ENCODE measurements at places on chromosomes 6 and 20. TPM values are rescaled to one million over a fixed set of nuclear protein-coding genes. Genes with fewer than 3 reads are reported as not detected.

- no peak for DNase-seq
Observed at GRCh38 chr6:167279766-167280446, 11.2 kb upstream of the UNC93A start.

The FAM110A gene
- 13.1 TPM for polyA plus RNA-seq

- DNase-seq: no peak
Observed at GRCh38 chr6:36350681-36351571, 14.2 kb upstream of the BNIP5 start.

DNA sequence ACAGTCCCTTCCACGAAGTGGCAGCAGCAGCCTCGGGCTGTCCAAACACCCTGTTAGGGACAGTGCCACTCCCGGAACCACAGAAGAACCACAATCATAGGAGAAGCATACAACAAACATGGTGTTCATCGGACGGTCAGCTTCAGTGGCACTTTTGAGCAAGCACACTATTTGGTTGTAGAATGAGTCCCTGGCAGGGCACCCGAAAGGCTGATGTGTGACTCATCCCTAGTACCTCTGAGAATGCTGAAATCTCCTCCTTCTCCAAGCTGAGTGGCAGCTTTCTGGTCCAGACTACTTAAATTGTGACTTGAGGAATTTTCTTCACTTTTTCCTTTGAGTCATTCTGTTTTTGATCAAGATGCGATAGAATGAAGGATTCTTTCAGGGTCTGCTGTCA, 282.5 kb downstream of the ESR1 start:
- no peak for DNase-seq

The C6orf163 gene
- polyA plus RNA-seq: 5.4 TPM

DNA sequence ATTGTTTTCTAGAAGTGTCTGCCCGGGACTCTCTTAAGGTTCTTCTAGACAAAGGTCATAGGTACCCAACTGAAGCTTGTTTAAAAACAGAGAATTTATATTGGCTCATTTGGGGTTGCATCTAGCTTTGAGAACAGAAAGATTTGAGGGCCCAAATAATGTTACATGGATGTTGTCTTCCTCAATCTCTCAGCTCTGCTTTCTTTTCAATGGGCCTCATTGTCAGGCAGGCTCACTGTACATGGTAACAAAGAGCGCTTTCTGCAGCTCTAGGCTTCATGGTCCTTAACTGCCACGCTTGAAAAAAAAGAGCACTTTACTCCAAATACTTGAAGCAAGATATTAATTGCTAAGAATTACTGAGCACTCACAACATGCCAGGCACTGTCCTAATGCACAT, 22.2 kb downstream of the NHLRC1 start:
- DNase-seq: no peak

- DNase-seq: no peak
Observed at GRCh38 chr6:129191235-129191634, 308.3 kb downstream of the LAMA2 start.

The E2F1 gene
- polyA plus RNA-seq: 10.5 TPM

GRCh38 chr20:51402201-51402600, 140.3 kb downstream of the NFATC2 start:
- DNase-seq: no peak

Data from left renal cortex interstitium (tissue), 4 donors.